ENCODE measurements at places on chromosomes 16 and 17. TPM values are rescaled to one million over a fixed set of nuclear protein-coding genes. Genes with fewer than 3 reads are reported as not detected.

DNA sequence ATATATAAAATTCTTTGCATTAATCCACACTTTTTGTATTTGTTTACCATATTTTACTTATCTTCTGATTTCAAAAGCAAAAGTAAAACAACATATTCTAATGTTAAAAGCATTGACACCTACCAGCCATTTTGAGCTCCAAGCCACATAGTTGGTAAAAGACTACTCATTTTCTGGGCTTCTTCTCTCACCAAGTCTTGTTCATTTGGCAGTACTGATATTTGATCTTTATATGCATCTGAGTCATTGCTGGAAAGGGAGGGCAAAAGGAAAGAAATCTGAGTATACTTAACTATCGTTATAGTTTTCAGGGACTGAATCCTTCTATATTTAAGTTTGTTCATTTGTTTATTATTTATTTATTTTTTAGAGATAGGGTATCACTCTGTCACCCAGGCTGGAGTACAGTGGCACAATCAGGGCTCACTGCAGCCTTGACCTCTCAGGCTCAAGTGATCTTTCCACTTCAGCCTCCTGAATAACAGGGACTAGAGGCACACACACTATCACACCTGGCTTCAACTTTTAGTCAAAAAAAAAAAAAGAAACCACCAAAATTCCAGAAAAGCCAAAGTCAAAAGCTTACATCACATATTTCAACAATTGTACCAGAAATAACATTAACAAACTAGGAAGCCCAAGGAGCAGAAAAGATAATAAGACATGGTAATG lies 121.0 kb upstream of the TOB1 start:
- DNase-seq: no peak

GRCh38 chr17:72111336-72111923 lies 9.4 kb upstream of the SOX9 start:
- no peak for DNase-seq

- DNase-seq: no peak
These were observed 14.6 kb upstream of the CNGB1 start for GRCh38 chr16:57985204-57986181.

- no peak for DNase-seq
These were observed 163.8 kb upstream of the GSE1 start for GRCh38 chr16:85449191-85449884.

KIF19 gene
- total RNA-seq: 0.22 TPM

OR1F1 gene
- total RNA-seq: not detected

RAC3 gene
- total RNA-seq: 1.6 TPM
